ENCODE measurements at places on chromosomes 16 and 17. TPM values are rescaled to one million over a fixed set of nuclear protein-coding genes. Genes with fewer than 3 reads are reported as not detected.

The USP10 gene
- total RNA-seq: 205 TPM

- DNase-seq: peak; percentile 70
Measured at GRCh38 chr16:49757559-49758069, 98.3 kb downstream of the ZNF423 start.

DNA sequence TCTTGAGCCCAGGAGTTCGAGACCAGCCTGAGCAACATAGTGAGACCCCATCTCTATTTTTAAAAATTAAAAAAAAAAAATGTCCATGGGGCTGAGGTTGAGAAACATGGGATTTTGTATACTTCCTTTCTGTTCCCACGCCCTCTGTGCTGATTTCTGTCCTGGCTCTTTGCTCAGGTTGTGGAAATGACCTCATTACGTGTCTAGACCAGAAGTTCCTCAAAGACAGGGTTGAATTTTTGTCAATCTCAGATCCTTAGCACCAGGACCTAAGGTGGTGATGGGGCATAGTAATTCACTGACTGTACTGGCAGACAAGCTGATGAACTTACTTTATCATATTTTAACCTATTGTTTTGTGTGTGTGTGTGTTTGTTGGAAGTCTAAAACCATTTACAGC, 11.2 kb upstream of the HNF1B start:
- DNase-seq: no peak

The KLHL36 gene
- total RNA-seq: 36.7 TPM

The CYB561 gene
- 21.8 TPM for total RNA-seq

GRCh38 chr16:9874219-9874618, 308.0 kb downstream of the GRIN2A start:
- no peak for DNase-seq

DNA sequence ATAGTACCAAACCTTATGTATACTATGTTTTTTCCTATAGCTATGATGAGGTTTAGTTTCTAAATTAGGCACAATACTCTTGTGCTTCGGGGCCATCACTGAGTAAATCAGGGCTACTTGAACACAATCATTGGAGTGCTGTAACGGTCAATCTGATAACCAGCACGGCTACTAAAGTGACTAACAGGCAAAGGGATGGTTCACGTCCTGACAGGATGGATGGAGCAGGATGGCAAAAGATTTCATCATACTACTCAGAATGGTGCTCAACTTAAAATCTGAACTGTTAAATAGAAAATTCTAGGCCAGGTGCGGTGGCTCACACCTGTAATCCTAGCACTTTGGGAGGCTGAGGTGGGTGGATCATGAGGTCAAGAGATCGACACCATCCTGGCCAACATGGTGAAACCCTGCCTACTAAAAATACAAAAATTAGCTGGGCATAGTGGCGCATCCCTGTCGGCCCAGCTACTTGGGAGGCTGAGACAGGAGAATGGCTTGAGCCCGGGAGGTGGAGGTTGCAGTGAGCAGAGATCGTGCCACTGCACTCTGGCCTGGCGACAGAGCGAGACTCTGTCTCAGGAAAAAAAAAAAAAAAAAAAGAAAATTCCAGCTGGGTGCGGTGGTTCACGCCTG, 7.0 kb downstream of the TUFM start:
- DNase-seq: no peak

GRCh38 chr17:70582777-70583176, 413.4 kb downstream of the KCNJ2 start:
- DNase-seq: no peak

- no peak for DNase-seq
Measured at GRCh38 chr17:8062435-8062806, 23.6 kb downstream of the ALOX15B start.

DNA sequence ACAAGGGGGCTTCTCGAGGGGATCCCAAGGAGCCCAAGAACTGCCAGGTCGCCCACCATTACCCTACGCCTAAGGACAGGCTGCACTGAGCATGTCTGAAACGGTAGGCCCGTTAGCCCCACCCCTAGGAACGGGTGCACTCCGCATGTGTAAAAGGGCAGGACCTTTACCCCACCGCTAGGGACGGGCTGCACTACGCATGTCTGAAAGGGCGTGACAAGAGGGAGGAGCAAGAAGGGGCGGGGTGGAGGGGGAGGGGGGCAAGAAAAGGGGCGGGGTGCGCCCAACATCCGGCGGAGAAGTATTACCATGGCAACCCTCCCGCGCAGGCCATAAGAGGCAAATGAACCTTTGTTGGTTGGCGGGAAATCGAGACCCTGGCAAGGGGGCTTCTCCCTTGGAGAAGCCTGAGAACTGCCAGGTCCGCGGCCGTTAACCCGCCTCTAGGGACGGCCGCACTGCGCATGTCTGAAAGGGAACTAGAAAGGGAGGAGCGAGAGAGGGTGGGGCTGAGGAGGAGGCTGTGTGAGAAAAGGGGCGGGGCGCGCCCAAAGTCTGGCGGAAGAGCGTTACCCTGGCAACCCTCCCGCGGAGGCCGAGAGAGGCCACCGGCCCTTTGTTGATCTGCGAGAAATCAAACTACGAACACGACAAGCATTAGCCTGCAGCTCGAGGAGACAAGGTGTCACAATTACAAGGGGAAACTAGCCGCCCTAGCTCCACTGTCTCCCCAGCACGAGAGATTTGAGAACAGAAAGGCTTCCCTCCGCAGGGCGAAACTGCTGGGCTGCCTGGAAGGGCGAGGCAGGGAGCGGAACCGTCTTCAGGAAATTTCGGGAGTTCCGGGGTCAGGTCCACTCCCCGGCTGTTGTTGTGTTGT, 2046.8 kb downstream of the TP53TG3F start:
- no peak for DNase-seq

GRCh38 chr17:75881678-75882454, 3.5 kb upstream of the TRIM47 start:
- DNase-seq: no peak

- DNase-seq: no peak
Measured at GRCh38 chr17:9488556-9488955, 87.1 kb downstream of the STX8 start.

DNA sequence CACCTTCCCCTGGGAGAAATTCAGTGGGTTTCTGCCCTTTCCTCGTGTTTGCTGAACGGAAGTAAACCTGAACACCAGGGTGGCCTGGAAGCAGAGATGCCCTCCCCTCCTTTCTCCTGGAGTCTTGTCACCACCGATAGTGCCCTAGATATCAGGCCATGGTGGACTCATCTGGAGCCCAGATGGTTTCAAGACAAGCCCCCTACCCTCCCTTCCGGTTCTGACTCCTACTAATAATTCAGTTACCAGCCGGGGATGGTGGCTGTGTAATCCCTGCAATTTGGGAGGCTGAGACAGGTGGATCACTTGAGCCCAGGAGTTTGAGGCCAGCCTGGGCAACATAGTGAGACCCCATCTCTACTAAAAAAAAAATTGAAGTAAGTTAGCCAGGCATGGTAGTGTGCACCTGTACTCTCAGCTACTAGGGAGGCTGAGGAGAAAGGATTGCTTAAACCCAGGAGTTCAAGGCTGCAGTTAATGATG, 2.4 kb downstream of the ZNF469 start:
- no peak for DNase-seq

- DNase-seq: peak; percentile 82
Measured at GRCh38 chr17:31068291-31068690, 26.5 kb upstream of the NF1 start.

DNA sequence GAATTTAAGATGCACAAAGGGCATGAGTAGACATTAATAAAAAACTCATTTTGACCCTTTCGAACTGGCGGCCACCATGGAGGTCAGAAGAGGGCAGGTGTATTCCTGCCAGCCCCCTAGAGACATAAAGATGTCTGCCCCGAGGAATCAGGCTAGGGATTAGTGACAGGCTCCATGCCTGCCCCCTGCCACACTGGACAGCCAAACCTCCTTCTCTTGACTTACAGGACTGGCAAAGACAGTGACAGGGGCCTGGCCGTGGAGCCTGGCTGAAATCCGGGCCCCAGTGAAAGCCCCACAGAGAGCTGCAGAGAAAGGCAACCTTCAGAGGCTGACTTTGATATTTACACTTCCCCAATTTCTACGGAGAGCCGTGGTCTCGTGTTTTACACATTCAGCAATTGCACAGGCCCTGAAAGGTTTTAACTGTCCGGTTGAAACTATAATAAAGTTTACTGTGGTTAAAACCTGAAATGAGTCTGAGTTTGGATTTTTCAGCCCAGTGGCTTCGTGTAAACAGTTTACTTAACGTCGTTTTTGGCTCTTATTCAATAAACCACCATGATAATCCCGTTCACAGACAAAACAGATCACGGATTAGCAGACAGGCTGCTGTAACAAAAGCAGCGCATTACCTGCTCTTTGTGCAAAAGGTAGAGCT, 243.9 kb upstream of the MYOCD start:
- DNase-seq: no peak

DNA sequence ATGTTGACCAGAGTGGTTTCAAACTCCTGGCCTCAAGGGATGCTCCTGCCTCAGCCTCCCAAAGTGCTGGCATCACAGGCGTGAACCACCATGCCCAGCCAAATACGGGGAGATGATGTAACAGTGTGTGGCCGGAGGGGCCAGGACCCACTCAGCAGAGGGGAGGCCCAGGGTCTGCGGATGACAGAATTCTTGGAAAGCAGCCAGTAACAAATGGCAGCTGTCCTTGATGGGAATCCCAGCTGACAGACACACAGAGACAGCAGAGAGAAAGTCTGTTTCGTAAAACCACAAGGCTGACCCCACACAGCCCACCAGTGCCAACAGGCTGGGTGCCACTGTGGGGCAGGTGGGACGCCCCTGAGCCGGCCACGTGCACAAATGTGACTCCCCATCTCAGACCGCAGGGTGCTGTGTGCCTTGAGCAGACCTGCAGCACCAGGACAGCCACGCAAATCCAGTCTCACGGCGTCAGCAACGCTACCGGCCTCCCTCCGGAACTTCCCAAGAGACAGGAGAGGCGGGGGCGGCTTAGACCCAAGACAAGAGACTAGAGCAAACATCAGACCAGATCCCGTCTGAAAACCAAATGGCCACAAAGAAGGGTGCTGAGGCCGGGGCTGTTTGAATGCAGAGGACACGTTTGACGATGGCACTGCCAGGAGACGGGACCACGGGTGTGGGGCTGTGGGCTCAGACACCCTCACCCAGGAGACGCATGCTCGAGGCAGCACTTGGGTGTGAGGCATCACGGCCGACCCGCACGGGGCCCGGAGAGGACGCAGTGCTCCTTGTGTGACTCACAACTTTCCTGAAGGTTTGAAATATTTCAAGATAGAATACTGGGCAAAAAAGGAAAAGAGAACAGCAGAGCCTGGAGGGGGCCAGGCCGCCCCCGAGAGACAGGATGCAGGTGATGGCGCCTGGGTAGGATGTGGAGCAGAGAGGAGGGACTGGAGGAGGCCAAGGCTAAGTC, 24.6 kb downstream of the CTU2 start:
- no peak for DNase-seq

GRCh38 chr17:29674281-29674680, 51.6 kb upstream of the CORO6 start:
- no peak for DNase-seq

DNA sequence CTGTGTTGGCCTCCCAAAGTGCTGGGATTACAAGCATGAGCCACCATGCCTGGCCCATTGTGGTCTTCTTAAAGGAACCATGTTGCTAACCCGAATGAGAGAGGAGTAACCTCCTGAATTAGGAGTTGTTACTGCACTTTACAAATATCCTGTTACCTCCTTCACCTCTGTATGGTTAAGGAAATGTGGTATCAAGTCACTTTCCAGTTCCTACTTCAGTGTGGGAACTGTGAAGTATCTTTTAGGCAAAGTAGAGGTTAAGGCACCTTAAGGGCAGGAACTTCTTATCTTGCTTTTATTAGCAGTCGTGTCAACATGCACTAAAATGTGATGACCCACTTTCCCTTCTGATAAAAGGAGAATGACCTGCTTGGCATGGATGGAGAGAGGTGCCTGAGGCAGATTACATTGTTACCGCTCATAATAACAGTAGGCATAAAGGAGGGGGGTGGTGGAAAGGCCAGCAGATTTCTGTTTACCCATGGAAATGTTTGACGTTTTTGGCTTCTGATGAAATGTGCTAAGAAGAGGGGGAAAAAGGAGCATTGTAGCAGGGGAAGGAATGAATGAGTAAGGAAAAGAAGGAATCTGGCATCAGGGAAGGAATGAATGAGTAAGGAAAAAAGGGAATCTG, 28.5 kb downstream of the FTO start:
- DNase-seq: no peak

The TEKT3 gene
- total RNA-seq: 0.57 TPM

GRCh38 chr17:80588702-80589383, 44.2 kb downstream of the RPTOR start:
- DNase-seq: no peak

DNA sequence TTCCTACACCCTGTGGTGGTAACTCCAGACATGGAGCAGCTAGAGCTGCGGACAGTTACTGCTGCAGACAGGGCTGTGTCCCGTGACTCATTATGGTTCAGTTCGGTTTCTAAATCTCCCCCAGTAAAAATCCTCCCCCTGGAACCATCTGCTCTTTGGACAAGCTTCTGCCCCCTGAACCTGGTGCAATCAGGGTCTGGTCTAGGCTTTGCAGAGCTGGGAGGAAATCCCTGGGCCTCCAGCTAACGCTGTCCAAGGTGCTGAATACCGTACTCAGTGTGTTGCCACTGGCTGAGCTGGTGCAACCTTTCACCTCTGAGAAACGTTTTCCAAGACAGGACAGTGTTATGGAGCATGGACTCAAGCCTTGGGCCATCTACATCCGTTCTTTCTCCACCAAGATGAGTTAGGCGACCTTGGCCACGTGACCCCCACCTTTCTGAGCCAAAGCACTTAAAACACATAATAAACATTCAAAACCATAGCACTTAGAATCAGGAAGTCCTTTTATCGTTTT, 142.0 kb downstream of the CPPED1 start:
- peak; percentile 76 for DNase-seq

- DNase-seq: no peak
Measured at GRCh38 chr17:35390663-35391062, 17.2 kb upstream of the SLFN11 start.

GRCh38 chr17:60039847-60040442, 38.8 kb downstream of the HEATR6 start:
- DNase-seq: no peak

- no peak for DNase-seq
Measured at GRCh38 chr17:27407916-27408864, 48.1 kb upstream of the KSR1 start.

DNA sequence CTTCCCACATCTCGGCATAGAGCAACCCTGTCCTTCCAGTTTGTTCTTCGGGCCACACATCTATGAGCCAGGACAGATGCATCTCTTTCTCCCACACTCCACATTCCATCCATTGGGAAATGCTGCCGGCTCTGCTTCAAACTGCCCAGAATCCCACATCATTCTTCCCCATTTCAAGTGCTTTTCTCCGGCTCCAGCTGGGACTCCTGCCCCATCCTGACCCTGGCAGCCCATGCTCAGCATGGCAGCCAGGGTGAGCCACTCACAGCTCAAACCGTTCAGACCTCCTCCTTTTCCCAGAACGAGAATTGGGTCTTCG, 132.8 kb upstream of the SDK2 start:
- DNase-seq: no peak

GRCh38 chr17:82334204-82334621, 647 bp upstream of the SECTM1 start:
- peak; percentile 48 for DNase-seq
